Hepatocyte (in vitro differentiated cells): ENCODE measurements at places on chromosomes 1 and 21.

DNA sequence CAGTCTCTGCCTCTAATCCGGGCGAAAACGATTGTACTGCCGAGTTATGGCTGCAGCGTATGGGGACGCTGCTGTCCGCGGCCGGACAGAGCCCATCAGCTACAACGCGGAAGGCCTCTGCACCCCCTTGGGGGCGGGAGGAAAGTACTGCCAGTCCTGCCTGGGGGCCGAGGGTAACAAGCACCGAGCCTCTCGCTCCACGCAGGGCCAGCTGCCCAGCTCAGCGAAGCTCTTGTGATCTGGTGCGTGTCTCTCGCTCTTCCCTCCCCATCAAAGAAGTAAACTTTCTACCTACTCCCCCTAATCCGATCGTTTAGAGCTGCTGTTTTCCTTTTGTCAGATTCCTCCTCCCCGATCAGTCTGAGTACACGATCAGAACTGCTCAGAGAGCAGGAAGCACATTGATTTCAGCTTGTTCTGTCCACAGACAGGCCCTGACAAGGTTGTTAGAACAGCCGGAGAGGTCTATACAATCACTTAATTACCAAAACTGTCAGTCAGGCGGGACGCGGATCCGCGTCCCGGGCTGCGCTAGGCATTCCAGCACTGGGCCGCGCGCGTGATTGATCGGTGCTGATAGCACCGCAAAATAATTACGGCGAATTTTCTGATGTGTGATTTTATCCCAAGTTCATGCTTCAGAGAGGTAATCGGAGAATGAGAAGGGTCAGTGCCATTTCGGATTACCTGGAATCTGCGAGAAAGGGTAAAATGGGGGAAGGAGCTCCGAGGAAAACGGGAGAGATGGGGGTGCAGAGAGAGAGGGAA, 8.7 kb upstream of the BARHL2 start:
- no peak for DNase-seq

- peak; percentile 3 for DNase-seq
Measured at GRCh38 chr1:189513091-189513490, 964.6 kb downstream of the BRINP3 start.

DNA sequence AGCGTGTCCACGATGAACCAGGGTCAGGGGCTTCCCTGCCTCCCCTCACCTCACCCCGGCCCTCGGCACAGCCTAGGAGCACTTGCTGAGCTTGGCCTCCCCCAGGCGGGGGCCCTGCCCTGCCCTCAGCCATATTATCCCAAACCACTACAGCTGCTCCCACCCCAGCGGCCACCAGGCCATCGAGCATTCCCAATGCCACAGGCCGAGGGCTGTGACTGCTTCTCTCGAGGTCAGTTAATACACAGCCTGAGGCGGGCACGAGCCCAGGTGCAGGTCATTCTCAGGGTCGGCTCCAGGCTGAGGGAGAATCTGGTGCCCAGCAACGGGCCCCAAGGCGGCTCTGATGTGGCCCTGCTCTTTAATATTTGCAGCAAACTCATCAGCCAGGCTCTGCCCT, 8.4 kb upstream of the GPR153 start:
- no peak for DNase-seq

DNA sequence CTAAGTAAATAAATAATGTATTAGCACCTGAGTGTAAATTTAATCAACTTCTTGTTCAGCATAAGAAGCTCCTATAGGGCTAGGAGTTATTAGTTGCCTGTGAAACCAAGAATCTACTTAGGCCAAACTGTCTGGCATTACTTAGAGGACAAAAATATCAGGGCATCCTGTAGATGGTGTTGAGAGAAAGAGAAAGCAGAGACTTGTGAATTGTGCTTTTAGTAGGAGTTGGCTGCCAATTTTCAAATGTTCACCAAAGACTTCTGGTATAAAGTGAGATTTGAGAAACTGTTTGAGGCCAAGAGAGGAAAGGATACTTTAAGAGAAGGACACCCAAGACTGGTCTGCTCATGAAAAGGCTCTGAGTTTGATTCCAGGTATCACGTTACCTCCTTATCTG, 315.5 kb upstream of the DEPDC1 start:
- no peak for DNase-seq

GRCh38 chr1:172148213-172148612, 272.3 kb upstream of the C1orf105 start:
- DNase-seq = no peak

GRCh38 chr1:11272544-11272831, 510 bp upstream of the UBIAD1 start:
- no peak for DNase-seq

DNA sequence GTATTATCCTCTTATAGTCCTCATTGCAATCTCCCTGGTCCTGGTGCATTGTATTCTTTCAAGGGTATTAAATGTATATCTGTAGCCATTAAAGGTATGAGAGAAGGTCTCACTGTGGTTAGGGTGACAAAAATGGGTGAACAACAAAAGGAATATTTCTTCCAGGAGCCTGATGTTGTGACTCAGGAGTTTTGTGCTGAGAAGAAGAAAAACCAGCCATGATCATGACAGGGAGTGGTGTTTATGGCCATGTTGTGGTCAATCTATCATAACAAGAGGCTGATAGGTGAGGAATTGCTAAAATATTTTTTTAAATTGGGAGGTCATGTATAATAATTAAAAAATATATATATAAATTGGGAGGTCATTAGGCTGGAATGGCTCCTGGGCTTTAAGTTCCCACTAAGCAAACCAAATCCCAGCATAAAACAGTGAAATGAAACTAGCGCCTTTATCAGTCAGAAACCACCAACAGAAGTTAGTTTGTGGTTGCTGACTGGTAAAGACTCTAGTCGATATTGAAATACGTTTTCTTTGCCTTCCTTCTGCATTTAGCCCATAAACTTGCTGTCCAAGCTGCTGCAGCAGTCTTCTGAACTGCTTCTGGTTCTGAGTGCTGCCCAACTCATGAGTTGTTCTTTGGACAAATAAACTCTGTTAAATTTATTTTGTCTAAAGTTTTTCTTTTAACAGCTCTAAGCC, 60.3 kb downstream of the TBX19 start:
- no peak for DNase-seq

- no peak for DNase-seq
Measured at GRCh38 chr1:108722292-108722691, 9.6 kb downstream of the FNDC7 start.

DNA sequence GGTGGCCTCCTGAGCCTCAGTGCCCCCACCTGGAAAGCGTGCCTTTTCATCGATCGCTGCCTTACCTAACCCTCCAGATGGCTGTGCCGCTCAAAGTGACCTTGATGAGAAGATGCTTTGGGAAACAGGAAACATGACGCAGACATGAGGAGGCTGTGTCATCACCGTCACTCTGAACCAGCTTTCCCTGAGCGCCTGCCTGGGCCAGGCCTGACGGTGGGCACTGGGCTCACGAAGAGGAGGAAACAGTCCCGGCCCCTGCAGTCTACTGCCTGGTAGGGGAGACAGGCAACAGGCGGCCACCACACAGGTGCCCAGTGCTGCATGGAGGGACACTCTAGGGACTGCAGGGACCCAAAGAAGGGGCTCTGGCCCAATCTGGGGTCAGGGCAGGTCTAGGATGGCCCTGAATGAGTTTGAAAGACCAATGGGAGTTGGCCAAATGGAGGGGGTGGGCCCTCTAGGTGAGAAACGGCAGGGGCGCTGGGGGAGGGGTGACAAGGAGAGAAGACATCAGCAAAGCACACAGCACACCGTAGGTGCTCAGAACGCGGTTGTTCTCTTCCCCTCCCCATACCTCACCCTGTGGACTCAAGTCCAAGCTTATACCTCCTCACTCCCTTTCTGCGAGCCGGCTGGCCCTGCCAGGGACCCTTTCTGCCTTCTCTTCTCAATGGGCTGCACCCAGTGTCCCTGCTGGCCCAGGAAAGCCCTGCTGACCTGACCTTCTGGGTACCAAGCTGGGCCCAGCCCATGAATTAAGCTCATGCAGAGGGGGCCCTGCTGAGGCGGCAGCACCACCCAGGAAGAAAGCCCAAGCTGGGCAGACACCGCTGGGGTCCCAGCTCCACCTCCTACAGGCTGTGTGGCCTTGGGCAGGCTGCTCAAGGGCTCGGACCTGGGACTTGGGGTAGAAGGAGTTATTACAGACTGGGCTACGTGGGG, 44.9 kb downstream of the GLIS1 start:
- DNase-seq = no peak

GRCh38 chr1:246695136-246695535, 29.1 kb upstream of the SCCPDH start:
- no peak for DNase-seq

- no peak for DNase-seq
Measured at GRCh38 chr1:54872036-54872331, 15.0 kb downstream of the DHCR24 start.

DNA sequence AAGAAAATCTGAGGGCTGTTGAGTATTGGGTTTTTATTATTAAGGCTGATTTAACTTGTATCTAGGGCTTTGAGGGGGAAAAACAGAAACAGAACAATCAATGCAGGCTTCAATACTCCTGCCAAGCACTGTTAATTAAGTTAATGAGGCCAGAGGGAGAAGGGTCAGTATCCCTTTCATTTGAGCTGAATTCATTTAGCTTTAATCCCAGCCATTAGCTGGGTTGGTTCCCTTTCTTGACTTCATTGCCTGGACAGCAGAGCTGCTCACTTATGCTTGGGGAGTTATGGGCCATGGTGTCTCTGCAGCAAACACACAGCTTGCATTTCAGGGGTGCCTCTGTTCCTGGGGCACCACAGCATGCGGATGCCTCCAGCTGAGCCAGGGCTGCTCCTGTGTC, 16.3 kb downstream of the TLR5 start:
- no peak for DNase-seq
